ENCODE measurements at places on chromosomes 11 and 22.

- DNase-seq, result no peak
Measured at GRCh38 chr11:46894961-46895360, 23.4 kb downstream of the LRP4 start.

- DNase-seq, result no peak
Measured at GRCh38 chr11:73196576-73196975, 21.5 kb upstream of the P2RY2 start.

DNA sequence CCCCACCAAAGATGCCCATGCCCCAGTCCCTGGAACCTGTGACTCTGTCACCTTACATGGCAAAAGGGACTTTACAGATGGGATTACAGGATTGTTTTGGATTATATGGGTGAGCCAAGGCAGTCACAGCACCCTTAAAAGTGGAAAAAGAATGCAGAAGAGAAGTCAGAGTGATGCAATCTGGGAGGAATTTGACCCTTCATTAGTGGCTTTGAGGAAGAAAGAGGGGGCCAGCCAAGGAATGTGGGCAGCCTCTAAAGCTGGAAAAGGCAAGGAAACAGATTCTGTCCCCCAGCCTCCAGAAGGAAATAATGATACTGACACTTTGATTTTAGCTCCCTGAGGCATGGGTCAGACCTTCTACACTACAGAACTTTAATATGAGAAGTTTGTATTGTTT, 257.3 kb upstream of the ISX start:
- DNase-seq, result no peak

DNA sequence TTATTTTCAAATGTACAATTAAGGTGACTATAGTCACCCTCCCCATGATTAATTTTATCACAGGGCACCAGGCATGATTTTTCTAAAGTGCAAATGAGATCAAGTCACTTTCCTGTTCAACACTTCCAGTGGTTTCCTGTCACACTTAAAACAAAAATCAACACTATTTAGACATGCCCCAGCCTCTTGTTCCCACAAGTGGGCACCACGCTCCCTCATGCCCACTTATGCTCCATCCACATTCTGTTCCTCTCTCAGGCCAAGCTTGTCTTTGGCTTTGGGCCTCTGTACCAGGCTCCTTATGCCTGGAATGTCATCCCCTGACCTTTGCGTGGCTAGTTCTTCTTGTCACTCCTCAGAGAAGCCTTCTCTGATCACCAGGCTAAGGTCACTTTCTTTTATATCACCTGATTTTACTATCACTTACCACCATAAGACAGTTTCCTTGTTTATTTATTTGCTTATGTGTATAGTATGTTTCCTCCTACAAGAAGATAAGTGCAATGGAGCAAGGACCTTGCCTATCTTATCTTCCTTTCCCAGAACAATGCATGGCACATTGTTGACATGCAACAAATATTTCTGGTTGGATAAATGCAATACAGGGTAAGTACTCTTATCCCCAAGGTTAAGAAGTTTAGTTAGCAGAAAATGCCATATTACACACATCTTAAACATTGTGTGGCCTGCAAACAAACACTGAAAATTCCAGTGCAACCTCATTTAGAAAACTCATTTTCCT, 50.9 kb upstream of the PANX1 start:
- DNase-seq, result no peak

GRCh38 chr11:113574171-113574570, 99.0 kb upstream of the DRD2 start:
- no peak for DNase-seq

DNA sequence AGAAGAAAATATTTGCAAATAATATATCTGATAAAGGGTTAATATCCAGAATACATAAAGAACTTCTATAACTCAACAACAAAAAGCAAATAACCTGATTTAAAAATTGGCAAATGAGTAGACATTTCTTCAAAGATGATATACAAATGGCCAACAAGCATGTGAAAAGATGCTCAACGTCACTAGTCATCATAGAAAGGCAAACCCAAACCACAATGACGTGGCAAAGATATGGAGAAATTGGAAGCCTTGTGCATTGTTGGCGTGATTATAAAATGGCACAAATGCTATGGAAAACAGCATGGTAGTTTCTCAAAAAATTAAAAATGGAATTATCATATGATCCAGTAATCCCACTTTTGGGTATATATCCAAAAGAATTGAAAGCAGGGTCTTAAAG, 466.3 kb downstream of the TBC1D22A start:
- no peak for DNase-seq

DNA sequence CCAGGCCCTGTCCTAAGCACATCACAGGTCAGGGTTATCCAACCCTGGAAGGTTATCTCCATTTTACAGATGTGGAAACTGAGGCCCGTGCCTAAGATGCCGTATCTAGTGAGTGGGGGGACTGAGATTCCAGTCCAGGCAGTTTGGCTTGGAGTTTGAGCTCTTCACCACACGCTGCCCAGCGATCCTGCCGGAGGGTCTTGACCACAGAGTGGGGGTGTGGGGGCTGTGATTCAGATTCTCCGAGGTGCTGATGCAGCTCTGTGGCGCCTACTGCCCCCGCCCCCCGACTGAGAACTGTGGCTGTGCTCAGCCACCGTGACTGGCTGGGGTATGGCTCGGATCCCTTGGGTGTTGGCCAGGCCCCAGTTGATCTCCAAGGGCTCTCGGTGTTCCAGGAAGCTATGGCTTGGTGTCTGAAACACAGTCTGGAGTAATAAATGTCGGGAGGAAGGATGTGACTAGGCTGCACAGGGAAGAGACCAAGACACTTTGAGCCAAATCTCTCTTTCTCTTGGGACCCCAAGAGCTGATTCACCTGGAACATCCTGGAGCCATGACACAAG, 60.6 kb upstream of the RASD2 start:
- DNase-seq, result no peak

DNA sequence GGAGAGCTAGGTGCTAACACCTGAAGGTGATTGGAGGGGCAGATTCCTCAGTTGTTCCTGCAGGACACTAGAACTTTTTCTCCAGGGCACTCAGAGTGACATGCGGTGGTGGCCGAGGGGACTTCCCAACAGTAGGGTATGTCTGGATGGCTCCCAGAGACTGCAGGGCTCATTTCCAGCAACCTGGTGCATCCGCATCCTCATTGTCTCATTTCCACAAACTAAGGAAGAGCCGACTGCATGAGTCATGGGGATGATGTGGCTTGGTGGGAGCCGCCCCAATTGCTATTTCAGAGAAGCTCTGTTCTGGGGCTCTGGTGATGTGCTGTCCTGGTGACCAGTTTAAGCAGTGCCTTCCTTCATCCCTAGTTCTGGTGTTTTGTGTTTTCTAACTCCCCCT, 2.8 kb upstream of the ROBO4 start:
- DNase-seq, result peak; percentile 37

DNA sequence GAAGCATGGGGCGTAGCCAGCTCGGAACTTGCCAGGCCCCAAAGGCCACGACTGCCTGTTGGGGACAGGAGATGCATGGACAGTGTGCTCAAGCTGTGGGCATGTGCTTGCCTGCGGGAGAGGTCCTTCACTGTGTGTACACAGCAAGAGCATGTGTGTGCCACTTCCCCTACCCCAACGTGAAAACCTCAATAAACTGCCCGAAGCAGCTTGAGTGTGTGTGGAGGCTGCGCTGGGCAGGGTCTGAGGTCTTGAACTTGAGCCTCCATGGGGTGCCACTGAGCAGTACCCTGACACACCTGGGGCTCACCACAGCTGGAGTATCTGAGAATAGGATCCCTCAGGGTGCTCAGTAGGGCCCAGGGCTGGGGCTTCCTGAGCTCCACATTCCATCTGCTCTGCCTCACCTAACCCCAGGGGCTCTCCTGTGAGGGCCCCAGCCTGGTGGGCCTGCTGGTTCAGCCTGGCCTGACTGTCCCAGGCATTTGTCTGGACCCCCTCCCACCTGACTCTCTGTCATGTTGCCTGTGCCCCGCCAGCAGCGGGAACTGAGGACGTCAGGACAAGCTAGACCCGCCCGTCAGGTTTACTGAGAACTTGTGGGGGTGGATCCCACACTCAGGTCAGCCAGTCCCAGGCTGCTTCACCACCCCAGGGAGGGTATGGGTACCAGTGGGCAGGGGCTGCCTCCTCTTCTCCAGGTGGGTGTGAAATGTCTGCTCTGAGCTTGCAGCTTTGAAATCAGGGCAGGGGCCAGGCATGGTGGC, 3.2 kb downstream of the RASSF7 start:
- DNase-seq, result no peak
